ENCODE measurements at places on chromosomes 12 and 14.

DNA sequence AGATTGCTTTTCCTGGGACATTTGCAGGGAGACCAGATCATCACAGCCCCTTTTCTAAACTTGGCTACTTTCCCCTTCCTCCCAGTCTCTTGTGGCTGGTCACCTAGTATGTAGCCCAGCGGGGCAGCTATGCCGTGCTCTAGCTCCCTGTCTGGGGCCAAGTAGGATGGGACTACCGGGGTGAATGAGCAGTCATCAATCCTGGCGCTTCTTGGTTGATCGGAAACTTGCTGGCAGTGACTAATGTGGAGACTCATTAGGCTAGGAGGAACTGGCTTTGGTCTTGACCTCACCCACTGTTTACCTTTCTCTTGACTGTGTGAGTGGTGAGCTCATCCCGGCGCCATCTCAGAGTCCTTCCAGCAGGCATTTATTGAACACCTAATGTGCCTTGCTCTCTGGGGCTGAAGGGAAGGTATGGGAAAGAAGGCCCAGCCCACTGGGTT is 15.9 kb downstream of the PLEKHG3 start:
- DNase-seq: no peak

DNA sequence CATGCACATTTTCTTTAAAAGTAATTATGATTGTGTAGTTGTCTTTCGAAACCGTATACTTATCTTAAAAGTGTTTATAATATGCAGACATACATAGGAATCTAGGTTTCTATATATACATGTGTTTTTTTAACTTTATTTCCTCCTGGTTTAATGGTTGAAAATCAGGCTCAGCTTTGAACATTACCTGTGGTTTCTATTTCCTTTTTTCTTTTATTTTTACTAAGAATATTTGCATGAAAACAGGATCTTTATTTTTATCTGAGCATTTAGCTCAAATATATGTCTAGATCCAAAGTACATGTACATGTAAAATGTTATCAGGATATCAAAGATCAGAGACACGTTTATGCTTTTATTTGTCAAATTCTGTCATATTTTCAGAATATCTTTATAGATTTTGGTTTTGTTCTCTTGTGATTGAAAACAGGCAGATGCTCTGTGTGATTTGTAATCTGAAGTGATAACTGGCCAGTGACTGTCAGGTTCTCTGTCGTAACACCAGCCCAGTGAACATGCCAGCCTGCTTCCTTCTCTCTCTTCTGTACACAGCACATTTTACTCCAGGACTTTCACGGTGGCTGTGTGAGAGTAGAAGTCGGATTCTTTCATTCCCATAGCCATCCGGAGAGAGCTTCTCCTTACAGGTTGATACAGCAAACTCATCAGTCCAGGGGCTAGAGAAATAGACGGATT is 13.7 kb downstream of the TCTN1 start:
- no peak for DNase-seq

- DNase-seq: no peak
Observed at GRCh38 chr14:91138511-91139359, 24.9 kb downstream of the DGLUCY start.

- DNase-seq: no peak
Observed at GRCh38 chr14:102095871-102096568, 9.2 kb upstream of the HSP90AA1 start.

DNA sequence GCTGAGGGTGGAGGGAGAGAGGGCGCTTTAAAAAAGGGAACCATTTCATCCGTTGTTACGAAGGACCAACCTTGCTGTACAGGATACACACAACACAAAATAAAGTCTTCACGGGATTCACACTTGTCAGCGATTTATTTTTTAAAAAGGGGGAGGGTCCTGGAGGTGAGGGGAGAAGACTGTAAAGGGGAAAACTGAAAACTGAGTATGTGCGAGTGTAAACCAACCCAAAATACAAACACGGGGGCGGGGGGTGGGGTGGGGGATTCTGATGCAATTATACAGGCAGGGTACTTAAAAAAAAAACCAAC is 499 bp upstream of the PRKAG1 start:
- DNase-seq: no peak

- no peak for DNase-seq
Observed at GRCh38 chr12:51904951-51905470, 2.3 kb upstream of the ACVRL1 start.

- no peak for DNase-seq
Observed at GRCh38 chr12:16421806-16422205, 74.4 kb downstream of the MGST1 start.

GRCh38 chr14:41973178-41973577 is 366.5 kb downstream of the LRFN5 start:
- no peak for DNase-seq

DNA sequence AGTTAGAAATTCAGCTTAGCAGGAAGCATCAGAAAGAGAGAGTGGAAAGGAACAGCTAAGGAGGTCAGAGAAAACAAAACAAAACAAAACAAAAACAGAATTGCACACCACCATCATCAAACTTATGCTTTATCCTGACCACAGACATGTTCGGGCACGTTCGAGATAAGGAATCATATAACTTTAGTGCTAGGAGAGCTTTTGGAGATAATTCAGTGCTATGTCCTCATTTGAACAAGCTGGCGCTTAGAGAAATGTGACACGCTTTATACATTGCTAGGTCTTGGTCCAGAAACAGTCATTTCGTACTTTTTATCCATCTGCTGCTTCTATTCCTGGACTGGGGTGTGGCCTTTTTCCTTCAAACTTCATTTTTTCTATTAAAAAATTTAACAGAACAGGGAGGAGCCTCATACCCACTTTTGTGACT is 213.1 kb downstream of the PTPRO start:
- no peak for DNase-seq

- DNase-seq: no peak
Observed at GRCh38 chr14:64721391-64721791, 17.2 kb downstream of the PLEKHG3 start.

DNA sequence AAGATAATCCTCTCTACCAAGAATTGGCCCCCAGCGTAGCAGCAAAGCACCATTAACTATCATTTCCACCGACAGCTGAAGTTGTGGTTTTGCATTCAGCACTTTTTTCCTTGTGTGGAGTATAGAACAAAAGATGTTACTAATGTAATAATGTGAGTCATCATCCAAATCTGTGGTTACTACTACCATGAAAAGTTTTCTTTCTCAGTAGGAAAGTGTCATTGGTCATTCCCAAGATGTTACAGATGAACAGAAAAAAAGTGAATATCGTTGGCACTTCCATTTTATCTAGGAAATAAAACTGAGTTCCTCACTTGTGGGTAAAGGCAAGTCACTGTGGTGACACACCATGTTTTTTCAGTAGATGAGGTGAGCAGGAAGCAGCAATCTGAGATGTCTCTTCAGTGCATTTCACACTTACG is 30.3 kb upstream of the IFNG start:
- DNase-seq: no peak

DNA sequence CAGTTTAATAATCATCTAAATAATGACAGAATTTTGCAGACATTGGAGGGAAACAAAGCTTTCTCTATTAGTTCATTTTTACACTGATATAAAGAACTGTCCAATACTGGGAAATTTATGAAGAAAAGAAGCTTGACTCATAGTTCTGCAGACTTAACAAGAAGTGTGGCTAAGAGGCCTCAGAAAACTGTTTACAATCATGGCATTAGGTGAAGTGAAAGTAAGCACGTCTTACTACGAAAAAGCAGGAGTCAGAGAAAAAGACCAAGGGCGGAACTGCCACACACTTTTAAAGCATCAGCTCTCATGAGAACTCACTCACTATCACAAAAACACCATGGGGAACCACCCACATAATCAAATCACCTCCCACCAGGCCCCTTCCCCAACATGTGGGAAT is 804.4 kb downstream of the FLRT2 start:
- DNase-seq: no peak

GRCh38 chr12:132235116-132235820 is 91.0 kb downstream of the NOC4L start:
- no peak for DNase-seq

- DNase-seq: no peak
Observed at GRCh38 chr12:64791036-64791435, 31.8 kb upstream of the GNS start.

GRCh38 chr12:11780521-11781101 is 131.1 kb downstream of the ETV6 start:
- no peak for DNase-seq

GRCh38 chr14:54737132-54737711 is 165.4 kb downstream of the GCH1 start:
- no peak for DNase-seq

- no peak for DNase-seq
Observed at GRCh38 chr12:64680235-64680634, 69.9 kb downstream of the RASSF3 start.

DNA sequence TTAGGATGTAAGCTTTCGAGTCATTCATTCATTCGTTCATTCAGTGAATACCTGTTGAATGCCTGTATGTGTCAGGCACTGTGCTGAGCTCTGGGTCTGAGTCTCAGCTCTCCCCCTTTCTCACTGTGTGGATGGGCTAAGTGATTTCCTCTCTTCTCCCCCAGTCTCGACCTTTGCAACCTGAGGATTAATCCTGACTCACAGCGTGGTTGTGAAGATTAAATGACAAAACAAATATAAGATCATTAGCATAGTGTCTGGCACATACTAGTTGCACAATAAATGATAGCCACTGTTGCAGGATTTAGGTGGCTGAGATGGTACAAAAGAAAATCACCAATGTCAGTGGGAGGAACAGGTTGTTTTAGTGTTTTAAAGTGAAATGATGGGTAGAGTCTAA is 136.7 kb downstream of the GPR135 start:
- no peak for DNase-seq

DNA sequence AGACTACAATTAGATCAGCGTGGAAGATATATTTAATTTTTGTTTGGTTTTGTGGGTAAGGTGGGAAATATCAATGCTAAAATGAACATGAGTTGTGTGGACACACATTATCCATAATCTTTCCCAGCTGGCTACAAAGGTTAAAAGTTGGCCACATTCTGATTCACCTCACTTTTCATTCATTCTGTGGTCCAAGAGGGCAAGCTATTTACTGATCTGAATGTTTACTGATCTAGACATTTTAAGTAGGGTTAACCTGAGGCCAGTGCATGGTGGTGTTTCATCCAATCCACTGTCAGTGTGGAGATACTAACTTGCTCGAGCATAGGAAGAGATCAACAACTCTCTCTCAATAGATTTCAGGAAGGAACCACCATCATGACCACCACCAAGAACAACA is 71.6 kb downstream of the DCAF5 start:
- DNase-seq: no peak

- no peak for DNase-seq
Observed at GRCh38 chr14:95226801-95227200, 69.5 kb upstream of the DICER1 start.

DNA sequence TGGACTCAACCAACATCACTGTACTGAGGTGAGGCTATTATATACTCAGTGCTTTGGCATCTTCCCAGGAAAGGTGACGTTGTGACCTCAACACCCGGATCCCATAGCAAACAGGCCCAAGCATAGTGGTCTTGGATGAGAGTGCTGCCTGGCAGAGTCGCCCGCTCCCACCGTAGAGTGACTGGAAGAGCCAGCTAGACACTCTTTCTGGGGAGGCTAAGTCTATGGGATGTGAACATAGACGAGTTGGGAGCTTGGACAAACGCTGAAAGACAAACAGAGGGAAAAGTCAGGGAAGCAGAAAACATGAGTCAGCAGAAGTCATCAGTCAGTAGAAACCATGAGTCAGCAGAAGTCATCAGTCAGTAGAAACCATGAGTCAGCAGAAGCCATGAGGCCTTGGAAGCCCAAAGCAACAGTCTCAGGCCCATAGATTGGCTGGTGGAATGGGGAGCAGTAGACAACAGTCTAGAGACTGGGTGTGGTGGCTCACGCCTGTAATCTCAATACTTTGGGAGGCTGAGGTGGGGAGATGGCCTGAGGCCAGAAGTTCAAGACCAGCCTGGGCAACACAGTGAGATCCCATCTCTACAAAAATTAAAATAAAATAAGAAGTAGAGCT is 66.4 kb upstream of the MAP1LC3B2 start:
- no peak for DNase-seq

DNA sequence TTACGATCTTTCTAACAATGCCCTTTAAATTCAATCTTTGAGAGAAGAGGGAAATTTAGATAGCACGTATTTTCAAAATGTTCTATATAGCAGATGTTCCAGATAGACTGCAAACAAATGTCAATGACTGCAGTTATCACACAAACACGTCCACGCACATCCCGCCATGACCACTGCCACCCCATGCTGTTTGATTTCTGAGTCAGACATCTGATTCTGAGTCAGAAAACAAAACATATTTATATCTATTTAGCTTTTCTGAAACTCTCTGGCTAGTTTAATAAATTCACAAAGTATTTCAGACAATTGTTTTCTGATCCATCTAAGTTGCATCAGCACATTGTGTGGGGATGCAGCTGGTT is 105.9 kb upstream of the BCAT1 start:
- DNase-seq: no peak

GRCh38 chr14:104317492-104317805 is 179.1 kb downstream of the KIF26A start:
- DNase-seq: no peak

DNA sequence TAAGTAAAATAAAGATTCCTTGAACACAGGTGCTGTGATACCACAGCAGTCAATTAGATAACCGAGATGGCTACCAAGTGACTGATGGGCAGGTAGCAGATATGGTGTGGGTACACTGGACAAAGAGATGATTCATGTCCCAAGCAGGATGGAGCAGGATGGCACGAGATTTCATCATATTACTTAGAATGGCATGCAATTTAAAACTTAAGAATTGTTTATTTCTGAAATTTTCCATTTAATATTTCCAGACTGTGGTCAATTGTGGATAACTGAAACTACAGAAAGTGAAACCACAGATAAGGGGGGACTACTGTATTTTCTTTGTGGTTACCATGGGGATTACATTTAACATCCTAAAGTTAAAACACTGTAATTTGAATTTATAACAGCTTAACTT is 7.5 kb upstream of the ZFP36L1 start:
- no peak for DNase-seq

- DNase-seq: no peak
Observed at GRCh38 chr14:100123618-100124017, 35.8 kb downstream of the DEGS2 start.

- DNase-seq: no peak
Observed at GRCh38 chr14:66483322-66483721, 2.8 kb upstream of the CCDC196 start.

GRCh38 chr12:11209113-11209512 is 22.4 kb upstream of the TAS2R42 start:
- DNase-seq: no peak

- no peak for DNase-seq
Observed at GRCh38 chr14:106062502-106063272, 536.3 kb downstream of the TMEM121 start.

- no peak for DNase-seq
Observed at GRCh38 chr14:90427848-90428426, 31.1 kb downstream of the CALM1 start.

DNA sequence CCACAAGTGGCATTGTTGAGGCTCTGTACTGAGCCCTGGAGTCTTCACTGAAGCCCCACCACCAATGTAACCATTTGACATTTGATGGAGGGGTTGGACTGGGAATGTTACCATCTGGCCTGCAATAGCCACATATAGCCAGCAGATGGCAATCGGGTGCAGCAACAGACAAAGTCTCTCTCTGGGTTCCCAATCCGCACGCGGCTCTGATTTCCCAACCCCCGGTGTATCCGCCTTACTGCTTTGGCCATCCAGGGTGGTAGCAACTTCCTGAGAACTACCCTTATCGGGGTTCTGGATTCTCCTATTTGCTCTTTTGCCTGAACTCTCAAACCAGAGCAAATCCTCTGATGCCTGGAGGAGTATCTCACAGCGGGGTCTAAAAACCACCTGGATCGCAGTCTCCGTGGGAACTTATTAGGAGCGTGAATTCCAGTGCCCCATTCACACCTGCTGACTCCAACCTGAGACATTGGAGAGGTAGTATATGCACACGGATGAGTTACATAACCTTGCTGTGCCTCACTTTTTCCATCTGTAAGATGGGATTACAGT is 14.2 kb downstream of the VRTN start:
- no peak for DNase-seq

All from GOT3 (cell line).